Right renal pelvis (tissue), 4 donors: ENCODE measurements at places on chromosomes 13 and 19. TPM values are rescaled to one million over a fixed set of nuclear protein-coding genes. Genes with fewer than 3 reads are reported as not detected.
A peak's percentile ranks its signal among the peaks of the same experiment; 100 is the strongest.

- DNase-seq, result no peak
Observed at GRCh38 chr19:30373593-30373992, 1.4 kb downstream of the ZNF536 start.

Gene FAM124A
- 4.3 TPM for polyA plus RNA-seq

- DNase-seq, result no peak
Observed at GRCh38 chr13:24683838-24684599, 3.8 kb downstream of the ATP12A start.

GRCh38 chr13:29935309-29935981, 85.0 kb upstream of the UBL3 start:
- DNase-seq, result no peak

- peak; percentile 65 for DNase-seq
Observed at GRCh38 chr19:49362048-49362928, at the start of gene TEAD2. Gene TEAD2, minus strand, starts transcription at chr19:49362416. Its CDS starts 2,341 bp downstream, at chr19:49360075.

DNA sequence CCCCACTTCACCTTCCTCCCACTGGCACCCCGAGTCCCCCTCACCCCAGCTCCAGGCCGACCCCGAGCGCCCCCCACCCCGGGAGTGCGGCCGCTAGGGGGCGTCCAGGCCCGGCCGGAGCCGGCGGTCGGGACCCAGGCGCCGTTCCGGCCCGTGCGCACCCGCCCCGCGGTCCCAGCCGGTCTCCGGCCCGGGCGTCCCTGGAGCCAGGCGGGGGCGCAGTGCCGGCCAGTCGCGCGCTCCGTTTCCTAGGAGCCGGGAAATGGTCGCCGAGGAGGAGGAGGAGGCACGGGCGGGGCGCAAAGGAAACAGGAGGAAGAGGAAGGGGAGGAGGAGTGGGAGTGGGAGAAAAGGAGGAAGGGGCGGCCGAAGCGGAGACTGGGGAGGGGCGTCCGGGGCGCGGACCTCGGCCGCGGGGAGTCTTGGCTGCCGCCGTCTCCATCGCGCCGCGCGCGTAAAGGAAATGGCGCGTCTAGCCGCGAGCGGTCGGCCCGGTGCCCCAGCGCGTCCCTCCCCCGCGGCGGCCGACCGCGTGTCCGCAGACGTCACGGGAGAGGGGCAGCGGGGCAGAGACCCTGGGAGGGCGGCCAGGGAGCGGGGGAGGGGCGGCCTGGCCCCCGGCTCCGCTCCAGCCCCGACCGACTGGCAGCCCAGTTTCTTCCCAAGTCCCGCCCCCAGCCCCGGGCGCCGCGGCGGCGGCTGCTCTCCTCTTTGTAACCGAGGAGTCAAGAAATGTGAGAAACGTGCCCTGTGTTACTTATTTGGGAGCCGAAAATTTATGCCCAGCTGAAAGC, 1.1 kb upstream of the KCTD15 start:
- DNase-seq, result peak; percentile 82

DNA sequence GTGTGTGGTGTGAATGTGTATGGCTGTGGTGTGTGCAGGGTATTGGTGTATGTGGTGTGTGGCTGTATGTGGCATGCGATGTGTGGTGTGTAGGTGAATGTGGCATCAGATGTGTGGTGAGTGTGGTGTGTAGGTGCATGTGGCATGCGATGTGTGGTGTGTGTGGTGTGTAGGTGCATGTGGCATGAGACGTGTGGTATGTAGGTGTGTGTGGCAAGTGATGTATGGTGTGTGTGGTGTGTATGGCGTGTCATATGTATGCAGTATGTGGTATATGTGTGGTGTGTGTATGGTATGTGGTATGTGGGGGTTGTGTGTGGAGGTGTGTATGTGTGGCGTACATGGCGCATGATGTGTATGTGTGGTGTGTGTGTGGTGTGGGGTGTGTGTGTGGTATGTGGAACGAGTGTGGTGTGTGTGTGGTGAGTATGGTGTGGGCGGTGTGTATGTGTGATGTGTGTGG, 63.4 kb downstream of the PEPD start:
- DNase-seq, result no peak

DNA sequence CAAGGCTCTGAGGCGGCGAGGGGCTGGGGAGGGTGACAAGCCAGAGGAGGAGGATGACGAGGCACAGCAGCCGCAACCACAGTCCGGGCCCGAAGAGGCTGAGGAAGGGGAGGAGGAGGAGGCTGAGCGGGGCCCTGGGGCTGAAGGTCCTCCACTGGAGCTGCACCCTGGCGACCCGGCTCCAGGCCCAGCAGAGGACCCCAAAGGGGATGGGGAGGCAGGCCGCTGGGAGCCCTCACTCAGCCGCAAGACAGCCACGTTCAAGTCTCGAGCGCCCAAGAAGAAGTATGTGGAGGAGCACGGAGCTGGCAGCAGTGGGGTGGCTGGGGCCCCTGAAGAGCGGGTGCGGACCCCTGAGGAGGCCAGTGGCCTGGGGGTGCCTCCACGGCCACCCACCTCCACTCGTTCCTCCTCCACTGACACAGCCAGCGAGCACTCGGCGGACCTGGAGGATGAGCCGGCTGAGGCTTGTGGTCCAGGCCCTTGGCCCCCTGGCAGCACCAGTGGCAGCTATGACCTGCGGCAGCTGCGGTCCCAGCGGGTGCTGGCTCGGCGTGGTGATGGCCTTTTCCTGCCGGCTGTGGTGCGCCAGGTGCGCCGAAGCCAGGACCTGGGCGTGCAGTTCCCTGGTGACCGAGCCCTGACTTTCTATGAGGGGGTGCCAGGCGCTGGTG, 2.9 kb downstream of the CIC start:
- no peak for DNase-seq

Gene SCN1B
- 0.72 TPM for polyA plus RNA-seq

GRCh38 chr13:30900952-30901749, 4.9 kb upstream of the MEDAG start:
- no peak for DNase-seq

Gene KLF5
- 27.5 TPM for polyA plus RNA-seq

Gene CYP2A7
- polyA plus RNA-seq, result not detected

Gene LGALS7B
- 2.6 TPM for polyA plus RNA-seq

Gene CCL25
- polyA plus RNA-seq, result 0.73 TPM

DNA sequence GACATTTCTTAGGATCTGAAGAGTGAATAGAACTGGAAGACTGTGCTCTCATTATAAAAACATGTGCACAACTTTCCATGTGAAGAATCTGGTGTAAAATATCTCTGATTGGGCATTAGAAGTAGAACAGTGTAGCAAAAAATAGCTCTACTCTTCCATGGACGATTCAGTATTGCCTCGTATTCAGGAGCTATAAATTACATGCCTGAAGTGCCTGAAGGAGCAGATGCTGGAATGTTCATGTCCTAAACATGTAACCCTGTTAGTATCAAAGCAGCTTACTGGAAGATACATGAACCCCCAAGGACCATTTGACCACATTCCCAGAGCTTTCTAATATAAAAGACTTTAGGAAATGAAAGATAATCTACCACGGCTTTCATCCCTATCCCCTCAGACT, 528.9 kb downstream of the DACH1 start:
- DNase-seq, result no peak

DNA sequence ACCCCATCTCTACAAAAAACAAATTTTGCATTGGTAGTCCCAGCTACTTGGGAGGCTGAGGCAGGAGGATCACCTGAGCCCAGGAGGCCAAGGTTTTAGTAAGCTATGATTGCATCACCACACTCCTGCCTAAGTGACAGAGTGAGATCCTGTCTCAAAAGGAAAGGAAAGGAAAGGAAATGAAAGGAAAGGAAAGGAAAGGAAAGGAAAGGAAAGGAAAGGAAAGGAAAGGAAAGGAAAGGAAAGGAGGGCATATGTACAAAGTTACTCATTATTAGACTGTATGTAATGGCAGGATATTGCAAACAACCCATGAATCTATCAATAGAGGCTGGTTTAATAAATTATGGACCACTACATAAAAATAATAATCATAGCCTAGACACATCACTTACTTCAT, 40.8 kb upstream of the CACNA1A start:
- no peak for DNase-seq

DNA sequence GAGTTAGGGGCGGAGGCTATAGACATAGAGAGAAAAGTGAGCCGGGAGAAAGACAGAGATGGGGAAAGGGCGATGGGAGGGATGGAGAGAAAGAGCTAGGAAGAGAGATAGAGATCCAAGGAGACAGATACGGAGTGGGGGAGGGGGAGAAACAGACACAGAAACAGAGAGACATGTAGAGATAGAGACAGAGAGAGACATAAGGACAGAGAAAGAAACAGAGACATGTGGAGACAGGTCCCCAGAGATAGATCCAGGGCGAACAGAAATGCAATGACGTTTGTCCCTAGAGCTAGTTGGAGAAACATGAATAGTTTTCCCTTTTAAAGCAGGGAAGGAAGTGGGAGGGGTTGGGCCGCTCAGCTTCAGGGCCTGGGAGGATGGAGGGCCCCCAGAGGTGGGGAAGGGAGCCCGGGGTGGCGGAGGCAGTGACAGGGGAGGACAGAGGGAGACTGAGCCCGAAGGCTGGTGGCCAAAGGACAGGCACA, 4.6 kb downstream of the PPP1R14A start:
- no peak for DNase-seq

DNA sequence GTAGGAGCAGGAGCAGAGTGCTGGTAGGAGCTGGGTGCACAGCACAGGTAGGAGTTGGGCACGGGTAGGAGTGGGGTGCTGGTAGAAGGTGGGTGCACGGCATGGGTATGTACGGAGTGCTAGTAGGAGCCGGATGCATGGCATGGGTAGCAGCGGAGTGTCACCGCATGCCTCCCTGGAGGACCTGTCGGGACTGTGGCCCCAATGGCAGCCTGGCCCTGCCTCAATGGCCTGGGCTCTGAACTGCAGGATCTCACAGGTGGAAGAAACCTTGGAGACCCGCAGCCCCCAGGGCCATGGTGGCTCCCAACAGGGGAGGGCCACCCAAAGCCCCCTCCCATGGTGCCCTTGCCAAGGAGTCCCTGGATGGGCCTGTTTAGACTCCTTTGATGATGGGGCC, 1146.0 kb downstream of the UQCRFS1 start:
- DNase-seq, result no peak

DNA sequence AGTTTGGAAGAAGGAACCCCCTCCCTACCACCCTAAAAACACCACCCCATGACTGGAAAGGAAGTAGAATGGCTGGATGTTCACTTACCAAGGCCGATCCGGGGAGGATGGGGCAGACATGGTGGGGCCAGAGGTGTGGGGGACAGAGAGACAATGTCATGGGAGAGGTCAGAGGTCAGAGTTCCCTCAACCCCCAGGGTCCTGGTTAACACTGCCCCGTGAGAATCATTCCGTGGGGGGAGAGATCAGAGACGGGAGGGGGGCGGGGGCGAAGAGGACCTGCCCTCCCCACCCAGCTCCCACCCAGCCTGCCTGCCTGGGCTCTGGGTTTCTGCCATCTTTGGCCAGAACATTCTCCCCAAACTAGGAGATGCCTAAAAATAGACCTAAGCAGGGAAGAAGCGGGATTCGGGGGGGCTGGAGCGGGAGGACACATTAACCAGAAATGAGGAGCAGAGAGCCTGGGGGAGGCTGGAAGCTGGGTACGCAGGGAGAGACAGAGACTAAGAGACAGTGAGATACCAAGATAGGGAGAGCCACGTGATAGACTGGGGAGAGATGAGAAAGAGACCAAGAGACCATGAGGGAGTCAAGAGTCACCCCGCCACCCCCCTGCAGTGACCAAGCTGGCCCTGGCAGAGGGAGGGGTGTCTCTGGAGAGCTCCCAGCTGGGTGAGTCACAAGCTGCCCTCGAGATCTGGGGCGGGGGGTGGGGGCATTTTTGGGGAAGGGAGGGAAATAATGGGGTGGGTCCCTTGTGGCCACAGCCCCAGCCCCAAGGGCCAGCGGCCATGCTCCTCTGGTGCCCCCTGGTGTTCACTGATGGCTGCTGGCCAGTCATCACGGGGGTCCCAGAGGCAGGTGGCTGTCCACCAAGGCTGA, 6.1 kb upstream of the KANK2 start:
- no peak for DNase-seq

GRCh38 chr13:94093652-94094315, 385.7 kb downstream of the DCT start:
- no peak for DNase-seq

- DNase-seq, result no peak
Observed at GRCh38 chr19:47581605-47582319, 8.8 kb upstream of the ZNF541 start.

Gene ZNF93
- polyA plus RNA-seq, result 18.7 TPM

GRCh38 chr19:2290441-2291184, 8.6 kb upstream of the PEAK3 start:
- DNase-seq, result no peak

Gene ELAVL3
- polyA plus RNA-seq, result 0.15 TPM

- no peak for DNase-seq
Observed at GRCh38 chr13:44573790-44574465, 2.2 kb downstream of the TSC22D1 start.
